Stimulated activated CD4-positive, alpha-beta T cell treated with anti-CD3 and anti-CD28 coated beads, Interleukin-1b, Interleukin-23, amount 100 ng/mL, for 48 hours (primary cell): ENCODE measurements at places on chromosomes 2 and 18.

- DNase-seq = no peak
Observed at GRCh38 chr2:13682540-13683272, 949.8 kb upstream of the LRATD1 start.

DNA sequence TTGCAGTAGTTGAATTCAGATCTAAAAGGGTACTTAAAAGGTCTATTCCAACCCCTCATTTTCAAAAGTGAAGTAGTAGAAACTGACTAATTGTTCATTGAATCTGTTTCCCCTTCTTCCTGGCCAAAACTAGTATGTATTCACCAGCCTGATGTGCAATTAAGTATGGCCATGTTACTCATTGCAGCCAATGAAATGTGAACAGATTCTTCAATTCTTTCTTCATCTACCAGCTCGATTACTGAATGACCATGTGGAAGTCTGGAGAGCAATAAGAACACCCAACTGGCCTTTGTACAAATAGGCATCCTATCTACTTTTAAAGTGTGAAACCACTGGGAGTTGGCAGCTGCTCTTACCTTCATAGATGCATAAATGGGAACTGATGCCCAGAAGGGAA is 449.0 kb upstream of the ID2 start:
- no peak for DNase-seq

DNA sequence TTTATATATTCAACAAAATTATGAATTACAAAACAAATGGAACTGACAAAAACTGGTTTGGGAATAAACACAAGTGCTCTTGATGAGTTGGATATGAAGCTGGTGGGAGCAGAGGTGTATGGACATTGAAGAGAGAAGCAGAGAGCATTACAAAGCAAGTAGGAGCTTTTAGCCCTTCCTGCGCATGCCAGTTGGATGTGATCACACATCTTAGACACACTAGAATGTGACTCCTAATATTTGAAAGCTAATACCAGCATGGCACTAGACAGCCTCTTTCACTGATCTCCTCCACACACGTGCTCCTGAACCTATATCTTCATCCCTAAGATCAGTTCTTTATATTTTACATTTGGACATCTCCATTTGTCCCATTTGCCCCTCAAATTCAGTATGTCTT is 298.1 kb downstream of the MTX2 start:
- no peak for DNase-seq

DNA sequence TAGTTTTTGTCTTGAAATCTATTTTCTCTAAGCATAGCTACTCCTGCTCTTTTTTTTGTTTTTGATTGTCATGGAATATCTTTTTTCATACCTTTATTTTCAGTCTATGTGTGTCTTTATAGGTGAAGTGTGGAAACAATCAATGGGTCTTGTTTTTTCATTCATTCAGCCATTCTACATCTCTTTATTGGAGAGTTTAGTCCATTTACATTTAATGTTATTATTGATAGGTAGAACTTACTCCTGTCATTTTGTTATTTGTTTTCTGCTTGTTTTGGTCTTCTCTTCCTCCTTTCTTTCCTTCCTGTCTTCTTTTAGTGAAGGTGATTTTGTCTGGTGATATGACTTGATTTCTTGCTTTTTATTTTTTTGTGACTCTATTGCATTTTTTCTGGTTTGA is 17.8 kb downstream of the IL1RL2 start:
- DNase-seq = no peak

- DNase-seq = no peak
Observed at GRCh38 chr2:99956232-99957030, 186.0 kb downstream of the AFF3 start.

DNA sequence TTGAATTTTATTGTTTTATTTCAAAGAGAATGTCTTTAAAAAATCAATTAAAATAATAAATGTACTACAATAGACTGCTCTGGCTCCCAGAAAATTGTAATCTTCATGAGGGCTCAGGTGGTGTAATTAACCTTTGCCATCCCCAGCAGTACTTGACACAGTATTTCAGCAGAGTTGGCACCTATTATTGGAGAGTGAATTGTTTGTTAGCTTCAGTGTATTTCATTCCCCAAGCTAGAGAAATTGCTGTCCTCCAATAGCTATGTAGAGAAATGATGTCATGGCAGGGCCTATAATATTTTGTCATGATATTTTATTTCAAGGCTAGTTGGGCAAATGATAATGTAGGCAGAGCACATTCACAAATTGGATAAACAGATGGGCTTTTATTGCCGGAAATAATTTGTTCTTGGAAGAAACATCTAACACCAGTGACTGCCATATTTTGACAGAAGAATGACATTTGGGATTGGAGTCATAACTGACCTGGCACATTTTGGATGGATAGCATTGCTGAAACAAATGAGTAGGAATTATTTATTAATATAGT is 712.0 kb upstream of the NXPH2 start:
- no peak for DNase-seq

DNA sequence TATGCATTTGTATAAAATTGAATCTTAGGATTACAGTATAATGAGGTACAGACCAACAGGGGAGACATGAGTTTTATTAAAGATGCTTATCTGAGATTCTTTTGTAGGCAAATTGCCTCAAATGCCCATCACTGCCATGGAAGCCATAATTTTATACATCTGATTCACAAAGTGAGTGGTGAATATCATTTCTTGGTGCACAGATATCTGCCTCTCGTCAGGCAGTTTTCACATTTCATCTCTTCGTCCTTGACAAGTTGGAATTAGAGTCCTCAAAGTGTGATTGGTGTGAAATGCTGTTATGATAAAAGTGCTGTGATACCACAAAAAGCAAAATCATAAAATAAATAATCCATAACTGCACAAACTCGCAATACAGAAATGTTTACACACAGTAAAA is 1602.8 kb upstream of the DDX18 start:
- DNase-seq = no peak

GRCh38 chr2:60490441-60490840 is 63.0 kb downstream of the BCL11A start:
- no peak for DNase-seq

- DNase-seq = no peak
Observed at GRCh38 chr2:28447086-28447485, 48.8 kb upstream of the PLB1 start.

GRCh38 chr2:186610785-186611184 is 20.9 kb downstream of the ITGAV start:
- no peak for DNase-seq

GRCh38 chr2:105678346-105678745 is 66.4 kb upstream of the NCK2 start:
- no peak for DNase-seq

- no peak for DNase-seq
Observed at GRCh38 chr2:43519643-43520221, 76.1 kb downstream of the THADA start.

DNA sequence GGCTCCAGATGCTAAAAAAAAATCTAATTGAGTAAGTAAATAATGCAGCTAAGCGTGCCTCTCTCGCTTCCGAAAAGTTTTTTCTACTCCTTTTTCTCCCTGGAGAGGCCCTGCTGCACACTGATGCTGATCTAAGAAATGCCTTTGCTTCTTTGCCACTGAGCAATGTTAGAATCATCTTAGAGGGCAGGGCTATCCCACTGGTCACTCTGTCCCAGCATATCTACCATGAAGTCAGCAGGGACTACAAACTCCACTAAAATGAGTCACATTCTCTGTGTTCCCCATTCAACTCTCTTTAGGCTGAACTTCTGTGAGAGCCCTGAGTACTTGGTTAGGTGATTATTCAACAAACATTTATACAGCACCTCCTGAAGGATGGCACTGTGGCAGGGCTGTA is 127.6 kb upstream of the LYPD1 start:
- DNase-seq = no peak

GRCh38 chr2:237749961-237750360 is 48.6 kb upstream of the RBM44 start:
- DNase-seq = no peak

GRCh38 chr2:62641410-62641843 is 64.1 kb upstream of the EHBP1 start:
- no peak for DNase-seq

DNA sequence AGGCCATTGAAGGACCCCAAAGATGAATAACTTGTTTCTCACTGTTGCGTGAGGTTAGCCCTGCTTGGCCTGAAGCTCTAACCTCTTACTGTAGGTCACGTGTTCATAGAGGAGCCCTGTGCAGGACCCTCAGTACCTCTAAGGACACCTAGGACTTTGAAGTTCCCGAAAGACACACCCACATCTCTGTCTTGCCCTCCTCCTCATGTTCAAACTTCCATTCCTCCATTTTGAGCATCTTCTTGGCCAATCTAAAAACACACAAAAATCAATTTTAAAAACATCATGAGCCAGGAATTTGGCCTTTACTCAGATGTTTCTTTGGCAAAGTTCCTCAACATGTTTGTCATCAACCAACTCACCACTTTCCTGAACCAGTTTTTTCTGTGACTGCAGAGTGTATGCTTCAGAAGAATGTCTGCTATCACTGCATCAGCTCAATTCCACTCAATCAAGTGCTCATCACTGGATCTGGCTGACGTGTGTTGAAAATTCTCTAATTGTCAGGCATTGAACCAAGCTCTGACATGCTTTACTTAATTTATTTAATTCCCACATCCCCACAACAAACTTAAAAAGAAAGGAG is 101.6 kb downstream of the AP1S3 start:
- DNase-seq = no peak

DNA sequence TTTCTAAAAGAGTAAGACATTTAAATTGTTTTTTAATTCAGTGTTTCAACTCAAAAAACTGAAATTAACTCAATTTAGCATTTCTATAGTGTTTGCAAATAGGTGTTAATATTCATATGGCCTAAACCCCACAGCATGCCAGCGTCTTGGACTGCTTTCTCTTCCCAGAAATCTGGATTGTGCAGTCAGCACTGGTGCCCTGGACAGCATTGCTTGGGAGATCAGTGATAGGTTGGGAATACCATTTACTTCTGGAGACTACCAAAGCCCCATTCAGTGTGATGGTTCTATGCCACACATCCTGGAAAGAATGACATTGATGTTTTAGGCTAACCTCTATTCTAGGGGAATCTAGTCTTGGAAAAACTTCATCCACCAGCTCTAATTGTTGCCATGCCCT is 455.0 kb upstream of the KLHL29 start:
- DNase-seq = no peak

DNA sequence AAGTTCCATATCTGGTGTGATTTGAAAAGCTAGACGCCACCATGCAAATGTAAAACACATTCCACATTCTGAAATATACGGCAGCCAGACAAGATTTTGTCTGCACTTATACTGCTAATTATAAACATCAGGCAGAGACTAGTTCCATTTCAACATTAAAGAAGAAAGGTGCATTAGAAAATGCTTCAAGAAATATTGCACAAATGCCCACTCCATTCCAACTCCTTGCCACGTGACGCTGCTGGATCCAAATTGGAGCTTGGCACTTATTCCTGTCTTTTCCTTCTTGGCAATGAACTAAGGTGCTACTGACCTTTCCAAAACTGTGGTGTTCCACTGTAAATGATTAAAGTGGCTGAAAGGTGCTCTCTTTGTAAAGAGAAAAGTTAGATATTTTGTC is 6.3 kb downstream of the COL6A3 start:
- DNase-seq = no peak

- DNase-seq = no peak
Observed at GRCh38 chr18:35236571-35237363, 4.1 kb upstream of the ZNF397 start.

GRCh38 chr2:55247025-55247424 is 14.5 kb downstream of the RPS27A start:
- DNase-seq = no peak

DNA sequence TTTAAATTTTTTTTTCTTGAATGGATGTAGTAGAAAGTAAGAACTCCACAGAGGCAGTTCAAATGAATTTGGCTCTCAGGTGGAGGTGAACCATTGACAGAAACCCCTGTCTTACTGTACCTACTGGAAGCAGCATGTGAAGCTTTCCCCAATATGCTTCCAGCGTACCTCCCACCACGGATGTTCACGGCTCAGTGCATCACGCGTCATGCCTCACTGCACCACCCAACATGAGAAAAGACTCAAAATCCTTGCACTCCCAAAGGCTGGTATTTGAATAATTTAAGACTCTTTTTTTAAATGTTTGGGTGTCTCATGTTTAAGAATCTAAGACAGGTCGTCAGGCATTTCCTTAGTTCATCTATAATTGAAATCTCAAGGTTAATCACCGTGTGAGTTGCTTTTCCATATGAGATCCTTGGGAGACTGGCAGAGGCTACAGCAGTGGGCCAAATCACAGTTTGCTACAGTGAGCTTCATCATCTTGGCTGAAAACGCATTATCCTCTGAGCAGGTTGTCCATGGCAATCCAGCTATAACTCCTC is 846.4 kb downstream of the DCDC2C start:
- DNase-seq = no peak

DNA sequence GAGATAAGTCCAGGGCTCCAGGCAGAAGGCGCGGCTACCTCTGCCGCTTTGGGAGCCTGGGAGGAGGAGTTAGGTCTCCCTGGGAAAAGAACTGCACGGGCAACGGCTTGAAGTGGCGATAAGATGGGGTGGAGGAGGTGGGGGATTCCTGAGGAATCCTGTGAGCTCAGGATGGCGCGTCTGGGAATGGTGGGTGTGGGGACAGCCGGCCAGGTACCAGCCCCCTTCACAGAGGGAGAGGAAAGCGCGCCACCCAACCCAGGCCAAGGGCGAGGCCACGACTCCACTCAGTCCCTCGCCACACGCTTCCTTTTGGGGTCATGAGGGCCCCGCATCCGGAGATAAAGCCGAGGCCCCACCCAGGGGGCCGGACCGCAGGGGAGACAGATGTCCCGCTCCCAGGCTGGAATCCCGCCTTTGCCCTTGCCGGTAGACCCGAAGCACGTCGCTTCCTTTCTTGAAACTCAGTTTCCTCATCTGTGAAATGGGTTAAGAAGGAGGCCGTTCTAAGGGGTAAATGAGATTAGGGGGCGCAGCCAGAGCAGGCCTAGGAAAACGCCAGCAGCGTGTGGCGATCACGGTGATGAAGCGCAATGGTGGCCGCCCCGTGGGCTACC is 1.7 kb upstream of the CTDSP1 start:
- DNase-seq = no peak

DNA sequence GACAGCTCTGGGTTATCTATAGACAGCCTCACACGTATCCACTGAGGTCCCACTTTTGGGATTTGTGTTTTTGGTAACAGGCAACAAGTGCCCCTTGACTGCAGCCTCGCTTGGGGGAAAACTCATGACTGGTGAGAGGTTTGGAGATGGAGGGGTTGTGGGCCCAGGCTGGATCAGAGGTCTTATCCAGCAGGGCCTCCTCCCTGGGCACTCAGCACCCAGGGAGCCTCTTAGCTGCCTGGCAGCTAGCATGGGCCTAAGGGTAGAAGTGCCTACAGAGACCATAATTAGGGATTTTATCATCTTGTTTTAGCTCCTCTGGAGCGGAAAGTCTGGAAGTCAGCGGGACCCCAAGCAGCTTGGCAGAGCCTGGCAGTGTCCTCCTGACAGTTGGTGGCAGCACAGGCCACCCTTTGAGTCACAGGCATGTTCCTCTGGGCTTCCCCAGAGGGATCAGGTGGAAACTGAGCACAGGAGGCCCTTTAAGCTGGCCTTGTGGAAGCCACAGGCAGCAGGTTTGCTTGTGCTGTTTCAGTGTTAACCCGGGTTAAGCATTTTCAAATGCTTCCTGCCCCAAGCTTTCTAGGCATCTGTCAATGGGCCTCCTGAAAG is 143.1 kb downstream of the KCTD1 start:
- no peak for DNase-seq
